ENCODE measurements at places on chromosomes 7 and 10.

DNA sequence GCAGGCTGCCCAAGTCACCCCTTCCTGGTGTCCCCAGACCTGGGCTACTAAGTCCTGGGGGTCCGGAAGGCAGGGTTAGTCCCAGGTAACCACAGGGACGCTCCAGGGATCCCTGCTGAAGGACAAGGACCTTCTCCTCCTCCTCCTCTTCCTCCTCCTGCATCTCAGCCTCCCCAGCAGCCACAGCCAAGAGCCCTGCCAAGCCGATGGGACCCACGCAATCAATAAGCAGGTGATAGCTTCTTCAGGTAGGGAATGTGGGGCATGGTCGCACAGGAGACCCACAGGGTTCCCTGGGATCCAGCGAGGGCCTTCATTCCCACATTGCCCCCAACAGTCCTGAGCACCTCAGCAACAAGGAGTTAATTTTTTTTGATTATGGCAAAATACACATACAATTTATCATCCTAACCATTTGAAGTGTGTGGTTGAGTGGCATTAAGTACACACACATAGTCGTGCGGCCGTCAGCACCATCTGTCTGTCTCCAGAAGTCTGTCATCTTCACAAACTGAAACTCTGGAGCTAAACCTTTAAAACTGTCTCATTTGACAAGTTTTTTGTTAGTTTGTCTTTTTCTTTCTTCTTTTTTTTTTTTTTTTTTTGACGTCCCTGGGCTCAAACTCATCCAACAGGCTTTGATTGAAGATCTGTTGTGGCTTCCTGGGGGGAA is 12.1 kb downstream of the CRYGN start:
- no peak for DNase-seq

DNA sequence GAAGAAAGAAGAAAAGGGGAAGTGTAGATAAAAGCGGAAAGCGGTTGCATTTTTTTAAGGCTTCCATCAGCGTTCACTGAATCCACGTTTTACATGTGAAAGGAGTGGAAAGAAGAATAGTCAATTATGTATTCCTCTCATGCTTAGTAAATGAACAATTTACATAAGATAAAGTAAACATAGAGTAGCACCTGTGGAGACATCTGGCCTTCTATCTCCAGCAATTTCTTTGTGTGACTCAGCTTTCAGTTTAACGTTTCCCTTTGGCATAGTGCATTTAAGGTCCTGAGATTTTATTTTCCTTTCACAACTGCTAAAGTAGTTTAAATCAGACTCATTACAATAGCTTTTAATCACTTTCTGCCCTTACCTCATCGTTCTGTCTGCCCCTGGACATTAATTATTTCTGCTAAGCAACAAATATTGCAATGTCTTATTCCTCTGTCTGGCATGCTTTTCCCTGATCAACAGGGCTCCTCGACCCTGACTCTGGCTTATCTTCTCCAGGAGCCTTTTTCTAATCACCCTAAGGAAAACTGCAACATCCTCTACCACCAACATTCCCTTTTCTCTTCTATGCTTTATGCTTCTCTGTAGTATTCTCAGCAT is 383.5 kb upstream of the VWC2 start:
- no peak for DNase-seq

GRCh38 chr7:77330169-77330882 is 85.8 kb downstream of the GSAP start:
- DNase-seq: no peak

- DNase-seq: no peak
Observed at GRCh38 chr7:75878312-75878768, 494 bp upstream of the RHBDD2 start.

DNA sequence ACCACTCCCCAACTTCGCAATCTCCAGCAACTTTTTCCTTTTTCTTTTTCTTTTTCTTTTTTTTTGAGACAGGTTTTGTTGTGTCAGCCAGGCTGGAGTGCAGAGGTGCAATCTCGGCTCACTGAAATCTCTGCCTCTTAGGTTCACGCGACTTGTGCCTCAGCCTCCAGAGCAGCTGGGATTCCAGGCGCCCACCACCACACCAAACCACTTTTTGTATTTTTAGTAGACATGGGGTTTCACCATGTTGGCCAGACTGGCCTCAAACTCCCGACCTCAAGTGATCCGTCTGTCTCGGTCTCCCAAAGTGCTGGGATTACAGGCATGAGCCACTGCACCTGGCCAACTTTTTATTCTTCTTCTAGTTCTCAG is 55.0 kb downstream of the KIAA1549 start:
- no peak for DNase-seq

- no peak for DNase-seq
Observed at GRCh38 chr10:18216482-18216881, 76.3 kb downstream of the CACNB2 start.

DNA sequence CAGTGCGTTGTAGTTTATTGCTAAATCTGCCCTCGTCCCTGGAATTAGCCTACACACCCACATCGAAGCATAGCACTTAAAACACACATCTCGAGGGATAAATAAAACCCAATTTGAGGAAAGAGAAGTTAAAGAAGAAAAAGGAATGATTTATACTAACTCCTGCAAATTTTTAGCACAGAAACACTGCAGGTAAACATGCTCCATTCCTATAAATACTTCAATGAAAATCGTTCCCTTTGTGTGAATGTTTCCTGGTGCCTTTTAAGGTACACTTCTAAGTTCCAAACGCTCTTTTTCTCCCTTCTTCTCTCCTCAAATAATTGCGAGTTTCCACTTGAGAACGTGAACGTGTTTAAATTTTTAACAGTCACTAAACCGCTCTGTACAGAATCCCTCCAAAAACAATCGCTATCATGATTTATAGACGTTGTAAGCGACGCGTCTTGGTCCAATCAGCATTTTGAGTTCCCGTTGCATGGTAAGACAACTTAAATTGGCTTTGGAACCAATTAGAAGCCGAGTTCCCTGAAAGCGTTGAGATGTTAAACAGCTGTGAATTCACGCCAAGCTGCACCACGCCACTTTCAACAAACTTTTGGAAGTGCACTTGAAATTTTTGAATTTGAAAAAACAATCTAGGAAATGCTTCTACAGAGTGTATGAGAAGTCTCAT is 12.5 kb upstream of the EBLN1 start:
- no peak for DNase-seq

DNA sequence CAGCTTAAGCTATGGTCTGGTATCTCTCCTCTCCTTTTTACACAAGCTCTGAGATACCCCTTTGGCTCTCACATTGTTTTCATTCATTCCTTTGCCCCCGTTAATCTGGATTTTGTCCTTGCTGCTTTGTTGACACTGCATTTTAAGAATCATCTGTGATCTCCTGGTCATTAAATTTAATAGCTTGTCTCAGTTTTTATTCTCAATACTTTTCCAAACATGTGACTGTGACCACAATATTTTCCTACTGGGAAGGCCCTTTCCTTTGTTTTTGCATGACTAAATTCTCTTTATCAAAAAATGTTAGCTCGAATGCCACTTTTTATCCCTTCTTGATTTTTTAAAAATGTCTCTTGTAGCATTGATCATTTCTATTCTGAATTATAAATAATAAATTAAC is 171.2 kb downstream of the SUGCT start:
- DNase-seq: no peak

GRCh38 chr10:27659786-27660185 is 85.8 kb downstream of the MKX start:
- DNase-seq: no peak

- no peak for DNase-seq
Observed at GRCh38 chr7:18890885-18891621, 226.4 kb downstream of the TWIST1 start.

DNA sequence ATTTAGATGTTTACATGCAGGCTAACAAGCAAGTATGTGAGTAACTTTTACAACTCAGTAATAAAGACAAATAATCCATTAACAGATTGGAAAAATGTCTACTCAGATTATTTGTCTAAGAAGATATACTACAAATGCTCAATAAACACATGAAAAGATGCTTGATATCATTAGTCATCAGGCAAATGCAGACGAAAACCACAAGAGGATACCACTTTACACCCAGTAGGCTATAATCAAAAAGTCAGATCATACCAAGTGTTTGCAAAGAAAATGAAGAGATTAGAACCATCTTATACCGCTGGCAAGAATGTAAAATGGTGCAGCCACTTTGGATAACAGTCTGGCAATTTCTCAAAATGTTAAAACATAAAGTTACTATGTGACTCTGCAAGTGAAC is 84.1 kb downstream of the MALSU1 start:
- DNase-seq: no peak

DNA sequence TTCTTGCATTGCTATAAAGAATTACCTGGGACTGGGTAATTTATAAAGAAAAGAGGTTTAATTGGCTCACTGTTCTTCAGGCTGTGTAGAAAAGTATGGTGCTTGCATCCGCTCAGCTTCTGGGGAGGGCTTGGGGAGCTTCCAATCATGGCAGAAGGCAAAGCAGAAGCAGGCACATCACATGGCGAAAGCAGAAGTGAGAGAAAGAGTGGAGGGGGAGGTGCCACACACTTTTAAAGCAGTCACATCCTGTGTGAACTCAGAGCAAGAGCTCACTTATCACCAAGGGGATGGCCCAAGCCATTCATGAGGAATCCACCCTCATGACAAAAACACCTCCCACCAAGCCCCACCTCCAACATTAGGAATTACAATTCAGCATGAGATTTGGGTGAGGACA is 303.5 kb downstream of the OTUD1 start:
- no peak for DNase-seq

- DNase-seq: no peak
Observed at GRCh38 chr7:137950263-137950621, 51.6 kb downstream of the CREB3L2 start.

Measured in omental fat pad (tissue), 4 donors.